Urothelium cell line (cell line): ENCODE measurements at places on chromosomes 2 and 18.

GRCh38 chr2:13669607-13670006 lies 952.9 kb downstream of the TRIB2 start:
- DNase-seq: no peak

DNA sequence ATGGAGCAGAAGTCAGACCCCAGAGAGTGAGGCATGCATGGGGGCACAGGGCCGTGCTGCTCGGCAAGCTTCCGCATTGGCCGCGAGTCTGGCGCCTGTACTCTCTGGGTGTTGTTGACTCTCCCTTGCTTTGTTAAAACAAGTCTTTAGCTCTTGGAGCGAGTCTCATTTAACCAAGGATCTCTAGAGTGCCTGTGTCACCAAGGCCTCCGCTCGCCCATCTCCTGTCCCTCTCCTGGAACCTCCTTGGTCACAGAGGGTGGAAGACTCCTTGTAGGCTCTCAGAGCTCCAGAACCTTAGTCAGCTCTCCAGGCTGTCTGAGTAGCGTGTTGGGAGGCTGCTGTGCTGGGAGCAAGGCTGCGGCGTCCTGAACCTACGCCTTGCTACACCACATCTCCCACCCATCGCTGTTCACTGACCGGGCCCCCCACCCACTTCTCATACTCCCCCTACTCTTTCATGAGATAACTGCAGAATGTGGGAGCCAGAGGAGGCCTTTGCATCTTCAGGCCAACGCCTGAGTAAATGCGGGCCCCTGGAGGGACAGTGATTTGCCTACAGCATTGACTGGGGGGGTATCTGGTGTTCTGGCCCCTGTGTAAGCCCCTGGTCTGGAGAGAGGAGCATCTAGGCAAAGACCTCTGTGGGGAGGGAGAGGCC lies 66.1 kb downstream of the CIB4 start:
- no peak for DNase-seq

- DNase-seq: no peak
Measured at GRCh38 chr2:21314322-21314835, 190.6 kb downstream of the TDRD15 start.

DNA sequence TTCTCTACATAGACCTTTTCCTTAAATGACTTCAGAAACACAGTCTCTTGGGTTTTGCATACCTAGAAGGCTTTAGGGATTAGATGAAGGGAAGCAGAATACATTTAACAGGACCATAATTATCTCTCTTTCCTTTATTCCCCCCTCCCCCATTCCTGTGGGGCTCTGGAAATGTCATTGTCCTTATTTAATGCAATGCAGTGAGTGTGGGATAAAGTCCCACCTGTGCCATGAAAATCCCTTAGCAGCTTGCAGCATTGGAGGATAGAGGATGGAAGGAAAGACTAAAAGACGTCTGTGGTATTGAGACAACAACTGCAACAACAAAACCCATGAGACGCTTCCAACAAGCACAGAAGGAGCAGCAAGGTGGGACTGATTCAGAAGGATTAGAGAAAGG lies 117.8 kb upstream of the DCC start:
- DNase-seq: no peak

- peak; percentile 32 for DNase-seq
Measured at GRCh38 chr2:89763254-89763580, 1071.7 kb downstream of the RPIA start.

- DNase-seq: peak; percentile 37
Measured at GRCh38 chr2:62999905-63000304, 50.7 kb upstream of the OTX1 start.

DNA sequence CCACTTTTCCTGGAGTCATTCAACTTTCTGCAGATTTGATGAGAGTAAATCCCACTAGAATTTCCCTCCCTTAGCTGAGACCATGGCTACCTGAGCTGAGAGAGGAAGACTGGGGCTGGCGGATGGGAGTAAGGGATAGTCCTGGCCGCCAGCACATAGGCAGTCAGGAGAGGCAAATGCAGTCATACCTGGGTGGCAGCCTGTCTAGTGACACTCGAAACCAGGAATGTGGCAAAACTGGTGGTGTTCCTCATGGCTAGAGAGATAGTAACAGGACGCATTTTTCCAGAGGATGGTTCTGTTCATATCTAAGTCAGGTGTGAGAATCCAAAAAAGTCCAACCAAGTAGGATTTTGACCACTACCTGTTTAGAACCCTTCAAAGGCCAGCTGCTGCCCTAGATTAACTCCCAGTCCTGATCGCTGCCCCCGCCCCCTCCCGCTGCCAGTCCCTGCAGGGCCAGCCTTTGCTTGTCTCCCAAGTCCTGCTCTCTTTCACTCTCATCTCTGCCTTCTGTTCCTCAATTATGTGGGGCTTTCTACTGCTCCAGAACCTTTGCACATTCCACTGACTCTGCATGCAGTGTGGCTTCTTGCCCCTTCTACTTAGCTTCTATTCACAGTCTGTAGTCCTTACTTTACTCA lies 17.4 kb upstream of the SCG2 start:
- no peak for DNase-seq

GRCh38 chr18:76756531-76757253 lies 65.7 kb upstream of the ZNF236 start:
- no peak for DNase-seq
